ENCODE measurements at places on chromosomes 13 and 19.

DNA sequence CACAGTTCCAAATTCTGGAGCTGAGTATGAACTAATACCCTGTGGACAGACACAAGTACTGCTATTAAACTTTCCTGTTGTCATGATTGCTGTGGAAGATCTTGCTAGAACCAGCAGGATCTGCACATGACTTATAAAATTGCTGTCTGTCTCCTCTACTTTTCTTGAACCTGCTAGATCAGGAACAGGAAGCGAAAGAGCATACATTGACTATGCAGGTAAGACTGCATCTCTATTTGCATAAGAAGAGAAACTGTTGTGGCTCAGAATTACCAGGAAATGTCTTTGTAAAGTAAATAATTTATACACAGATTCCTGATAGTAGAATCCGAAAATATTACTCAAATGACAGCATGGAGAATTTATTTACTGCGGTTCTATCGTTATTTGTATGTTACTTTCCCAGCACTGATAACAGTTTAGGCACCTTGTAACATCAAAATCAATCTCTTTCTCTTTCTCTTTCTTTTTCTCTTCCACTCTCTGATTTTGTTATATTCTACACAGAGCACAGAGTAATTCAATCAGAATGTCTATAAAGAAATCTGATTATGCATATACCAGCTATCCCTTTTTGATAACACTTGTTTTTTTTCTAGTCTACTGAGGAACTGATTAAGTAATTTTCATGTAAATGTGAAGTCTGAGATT is 226.5 kb downstream of the MYO16 start:
- DNase-seq, result no peak

DNA sequence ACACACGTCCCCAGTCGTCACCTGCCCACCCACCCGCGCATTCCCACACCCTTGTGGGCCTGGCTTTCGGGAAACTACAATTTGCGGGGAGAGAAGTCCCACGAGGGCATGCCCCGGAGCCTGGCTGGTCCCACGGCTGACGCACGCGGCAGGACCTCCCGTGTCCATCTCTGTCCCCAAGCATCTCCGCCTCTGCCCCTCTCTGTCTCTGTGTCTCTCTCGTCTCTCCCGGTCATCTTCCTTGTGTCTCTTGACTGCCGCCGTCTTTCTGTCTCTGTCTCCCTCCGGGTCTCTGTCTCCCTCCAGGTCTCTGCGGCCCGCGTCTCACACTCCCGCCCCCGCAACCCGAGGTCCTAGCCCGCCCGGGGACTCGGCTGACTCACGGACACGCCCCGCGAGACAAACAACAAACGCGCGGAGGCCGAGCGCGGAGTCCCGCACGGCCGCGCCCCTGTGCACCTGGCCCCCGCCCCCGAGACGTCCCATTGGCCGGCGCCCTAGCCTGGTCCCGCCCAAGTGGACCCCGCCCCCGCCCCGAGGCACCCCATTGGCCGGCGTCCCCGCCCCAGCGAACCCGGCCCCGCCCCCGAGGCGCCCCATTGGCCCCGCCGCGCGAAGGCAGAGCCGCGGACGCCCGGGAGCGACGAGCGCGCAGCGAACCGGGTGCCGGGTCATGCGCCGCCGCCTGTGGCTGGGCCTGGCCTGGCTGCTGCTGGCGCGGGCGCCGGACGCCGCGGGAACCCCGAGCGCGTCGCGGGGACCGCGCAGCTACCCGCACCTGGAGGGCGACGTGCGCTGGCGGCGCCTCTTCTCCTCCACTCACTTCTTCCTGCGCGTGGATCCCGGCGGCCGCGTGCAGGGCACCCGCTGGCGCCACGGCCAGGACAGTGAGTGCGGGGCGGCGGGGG is at the start of gene FGF22:
Gene FGF22, plus strand, starts transcription at position 627 of the 908 bp plus-strand sequence. Its CDS starts 47 bp downstream, at position 674.
- peak; percentile 84 for DNase-seq

GRCh38 chr19:16161840-16162239 is 11.5 kb downstream of the CIB3 start:
- peak; percentile 9 for DNase-seq

GRCh38 chr13:100549316-100549715 is 39.3 kb downstream of the GGACT start:
- no peak for DNase-seq

- no peak for DNase-seq
Observed at GRCh38 chr19:7597689-7598088, 2.0 kb downstream of the CAMSAP3 start.

DNA sequence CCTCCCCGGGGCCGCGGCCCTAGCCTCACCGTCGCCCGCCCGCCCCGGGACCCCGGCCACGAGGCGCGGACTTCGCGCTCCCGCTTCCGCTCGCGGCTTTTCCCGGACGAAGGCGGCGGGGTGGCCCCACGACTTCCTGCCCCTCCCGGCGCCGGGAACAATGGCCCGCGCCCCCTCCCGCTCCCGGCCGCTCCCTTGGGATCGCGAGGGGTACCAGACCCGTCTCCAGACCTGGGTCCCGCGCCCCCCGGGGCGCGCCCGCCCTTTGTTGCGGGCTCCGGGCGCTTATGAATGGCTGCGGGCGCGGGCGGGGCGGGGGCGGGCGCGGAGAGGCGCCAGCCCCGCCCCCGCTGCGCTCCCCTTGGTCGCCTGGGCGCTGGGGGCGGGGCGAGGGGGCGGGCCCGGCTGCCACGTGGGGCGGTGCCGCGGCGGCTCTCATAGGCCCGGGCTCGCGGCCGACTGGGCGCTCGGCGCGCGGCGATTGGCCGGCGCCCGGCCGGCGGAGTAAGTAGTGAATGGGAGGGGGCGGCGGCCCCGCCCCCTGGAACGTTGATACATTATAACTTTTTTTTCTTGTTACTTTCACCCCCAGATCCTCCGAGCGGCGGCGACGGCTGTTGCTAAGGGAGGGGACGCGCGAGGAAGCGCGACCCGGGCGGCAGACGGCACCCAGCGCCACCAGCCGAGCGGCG is 1.1 kb downstream of the MIDN start:
- peak; percentile 91 for DNase-seq

DNA sequence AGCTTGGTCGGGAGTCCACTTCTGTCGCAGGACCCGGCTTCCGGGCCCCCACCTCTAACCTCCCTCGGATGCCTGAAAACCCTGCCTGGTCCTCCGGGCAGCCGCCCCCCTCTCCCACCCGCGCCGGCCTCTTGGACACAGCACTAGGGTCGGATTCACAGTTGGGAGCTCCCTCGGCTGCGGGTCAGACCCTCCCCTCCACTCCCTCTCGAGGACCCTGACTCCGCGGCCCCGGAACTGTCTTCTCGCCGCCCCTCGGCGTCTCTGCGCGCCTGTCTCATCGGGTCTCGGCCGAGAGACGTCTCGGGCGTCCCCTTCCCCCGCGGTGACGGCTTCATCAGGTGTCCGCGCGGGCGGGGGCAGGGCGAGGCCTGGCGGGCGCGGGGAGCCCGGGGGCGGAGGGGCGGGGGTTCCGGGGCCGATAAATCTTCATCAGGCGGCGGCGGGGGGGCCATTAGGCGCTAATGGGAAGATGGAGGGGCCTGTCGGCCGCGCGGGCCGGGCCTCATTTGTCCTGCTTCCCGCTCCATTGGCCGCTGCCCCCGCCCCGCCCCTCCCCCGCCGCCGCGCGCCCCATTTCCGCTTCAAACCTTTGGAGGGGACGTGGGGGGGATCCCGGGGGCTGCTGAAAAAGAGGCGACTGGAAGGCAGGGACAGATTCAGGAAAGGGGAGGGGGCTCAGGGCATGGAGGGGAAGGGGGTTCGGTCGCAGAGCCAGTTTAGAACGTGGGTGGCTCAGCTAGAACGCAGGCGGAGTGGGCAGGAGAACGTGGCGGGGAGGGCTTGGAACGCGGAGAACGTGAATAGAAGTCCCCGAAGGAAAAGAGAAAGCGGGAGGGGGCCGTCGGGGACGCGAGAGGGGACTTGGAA is 11.8 kb upstream of the ERFL start:
- no peak for DNase-seq

- no peak for DNase-seq
Observed at GRCh38 chr19:3785938-3786824, at the start of gene MATK. Gene MATK, minus strand, starts transcription at chr19:3786381. Its CDS starts 1,246 bp downstream, at chr19:3785135.

- DNase-seq, result no peak
Observed at GRCh38 chr19:31037286-31037980, 311.8 kb downstream of the TSHZ3 start.

GRCh38 chr19:2039089-2039958 is 11.7 kb downstream of the MKNK2 start:
- DNase-seq, result no peak

- DNase-seq, result peak; percentile 33
Observed at GRCh38 chr19:50311723-50312635, 17.2 kb downstream of the KCNC3 start.

DNA sequence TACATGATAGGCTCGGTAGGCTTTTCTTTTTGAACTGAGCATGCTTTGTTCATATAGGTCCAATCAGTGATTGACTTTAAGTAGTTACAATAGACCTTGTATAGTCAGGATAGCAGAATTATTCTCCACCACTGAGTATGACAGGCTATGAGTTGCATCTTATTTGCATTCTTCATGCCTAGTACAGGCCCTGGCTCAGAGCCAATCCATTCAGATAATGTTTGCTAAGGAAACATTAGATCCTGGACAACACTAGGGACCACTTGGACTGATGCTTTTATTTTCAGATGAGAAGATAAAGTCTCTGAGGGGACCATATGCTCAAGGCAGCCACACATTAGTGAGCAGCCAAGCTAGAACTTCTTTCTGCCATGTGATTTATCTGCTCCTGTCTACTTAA is 133.9 kb downstream of the KL start:
- no peak for DNase-seq

- no peak for DNase-seq
Observed at GRCh38 chr13:72527333-72527732, 200.1 kb downstream of the MZT1 start.

DNA sequence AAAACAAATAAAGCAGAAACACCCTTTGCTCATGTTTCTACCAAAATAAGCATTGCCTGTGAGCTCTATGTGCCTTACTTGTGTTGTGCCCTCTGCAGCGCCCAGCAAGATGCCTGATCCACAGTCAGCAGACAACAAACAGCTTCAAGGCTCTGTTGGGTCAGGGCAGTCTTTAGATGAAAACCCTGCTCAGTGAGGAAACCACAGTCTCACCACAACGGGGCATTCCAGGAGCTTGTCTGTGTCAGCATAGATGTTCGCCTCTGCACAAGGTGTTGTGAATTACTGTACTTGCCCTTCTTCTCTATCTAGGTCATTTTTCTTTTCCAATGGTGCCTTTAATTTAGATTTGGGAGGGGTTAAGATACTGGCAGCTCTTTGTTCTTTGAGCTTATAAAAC is 251.9 kb downstream of the COL4A1 start:
- no peak for DNase-seq

GRCh38 chr19:7624810-7625209 is 4.5 kb downstream of the XAB2 start:
- DNase-seq, result no peak

DNA sequence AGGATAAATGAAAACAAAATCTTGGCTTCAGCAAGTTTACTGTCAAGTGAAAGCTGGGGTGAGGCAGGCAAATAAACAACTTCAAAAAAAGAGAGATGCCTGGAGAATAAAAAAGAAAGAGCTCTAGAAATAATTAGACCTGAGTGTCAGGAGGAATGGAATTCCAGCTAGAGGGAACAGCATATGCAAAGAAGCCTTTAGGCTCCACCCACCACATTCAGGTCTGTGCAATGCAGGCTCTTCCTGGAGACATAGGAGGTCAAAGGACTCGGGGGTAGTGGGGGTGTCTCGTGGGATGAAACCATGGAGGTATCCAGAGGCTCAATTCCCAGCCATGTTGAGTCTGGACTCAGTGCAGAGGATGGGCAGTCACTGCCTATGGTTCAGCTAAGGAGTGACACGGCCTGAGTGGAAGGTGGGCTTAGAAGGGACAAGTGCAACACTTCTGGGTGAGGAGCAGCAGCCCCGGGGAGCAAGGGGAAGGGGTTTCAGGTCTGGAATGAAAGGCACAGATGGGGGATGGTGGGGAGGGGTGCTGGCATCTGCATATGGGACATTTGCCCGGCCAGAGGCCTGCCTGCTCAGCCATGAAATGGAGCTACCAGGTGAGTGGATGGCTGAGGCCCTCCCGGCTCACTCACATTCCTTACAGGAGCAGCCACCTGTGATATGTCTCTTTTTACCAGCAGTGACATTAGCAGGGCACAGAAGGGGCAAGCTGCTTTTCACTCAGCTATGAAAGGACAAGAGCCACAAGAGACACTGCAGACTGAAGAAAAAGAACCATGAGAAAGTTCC is 12.3 kb downstream of the LATS2 start:
- no peak for DNase-seq

DNA sequence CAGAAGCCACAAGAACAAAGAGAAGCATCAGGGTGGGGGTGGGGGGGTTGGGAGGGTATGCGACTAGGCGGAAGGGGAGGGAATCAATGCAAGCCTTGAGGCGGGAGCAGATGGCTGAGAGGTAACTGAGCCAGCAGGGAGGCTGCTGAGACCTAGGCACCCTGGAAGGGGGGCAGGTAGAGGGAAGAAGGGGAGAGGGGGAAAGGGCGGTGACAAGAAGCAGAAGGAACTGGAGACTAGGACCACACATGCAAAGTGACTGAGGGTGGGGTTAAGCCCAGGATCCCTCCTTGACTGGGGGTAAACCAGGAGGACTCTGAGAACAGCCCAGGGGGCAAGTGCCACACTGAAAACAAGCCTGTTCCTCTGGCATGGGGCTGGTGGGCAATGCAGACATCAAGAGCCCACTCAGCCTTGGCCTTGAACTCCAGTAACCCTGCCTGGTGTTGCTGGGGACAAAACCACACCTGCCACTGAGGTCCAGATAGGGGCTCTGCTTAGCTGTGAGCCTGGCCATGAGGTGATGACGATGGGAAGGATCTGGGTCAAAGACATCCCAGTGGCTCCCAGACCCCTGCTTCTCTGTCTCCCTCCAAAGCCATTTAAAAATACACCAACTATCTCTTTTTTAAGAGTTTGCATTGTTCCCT is 20.3 kb downstream of the OPA3 start:
- no peak for DNase-seq

DNA sequence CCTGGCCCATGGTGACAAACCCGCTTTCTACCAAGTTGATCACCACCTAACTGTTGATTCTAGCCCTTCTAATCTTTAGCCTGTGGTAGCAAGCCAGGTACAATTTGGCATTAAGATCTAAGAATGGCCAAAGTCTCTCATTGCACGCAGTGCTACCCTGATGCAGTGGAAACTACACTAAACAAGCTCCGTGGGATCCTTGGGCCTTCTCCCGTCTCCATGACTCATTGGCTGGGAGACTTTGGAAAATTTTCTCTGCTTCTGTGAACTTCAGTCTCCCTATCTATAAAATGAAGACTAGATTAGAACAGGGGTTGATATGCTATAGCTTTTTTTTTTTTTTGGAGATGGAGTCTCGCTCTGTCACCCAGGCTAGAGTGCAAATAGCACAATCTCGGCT is 223.0 kb downstream of the TSHZ3 start:
- no peak for DNase-seq

GRCh38 chr19:34431681-34432402 is 3.7 kb downstream of the UBA2 start:
- no peak for DNase-seq

- no peak for DNase-seq
Observed at GRCh38 chr19:47725759-47726401, 12.7 kb downstream of the EHD2 start.

- DNase-seq, result no peak
Observed at GRCh38 chr19:29375429-29376119, 150.2 kb upstream of the VSTM2B start.
